Activated T-cell treated with anti-CD3 and anti-CD28 coated beads for 4 hours (primary cell): ENCODE measurements at places on chromosomes 6 and 20.

DNA sequence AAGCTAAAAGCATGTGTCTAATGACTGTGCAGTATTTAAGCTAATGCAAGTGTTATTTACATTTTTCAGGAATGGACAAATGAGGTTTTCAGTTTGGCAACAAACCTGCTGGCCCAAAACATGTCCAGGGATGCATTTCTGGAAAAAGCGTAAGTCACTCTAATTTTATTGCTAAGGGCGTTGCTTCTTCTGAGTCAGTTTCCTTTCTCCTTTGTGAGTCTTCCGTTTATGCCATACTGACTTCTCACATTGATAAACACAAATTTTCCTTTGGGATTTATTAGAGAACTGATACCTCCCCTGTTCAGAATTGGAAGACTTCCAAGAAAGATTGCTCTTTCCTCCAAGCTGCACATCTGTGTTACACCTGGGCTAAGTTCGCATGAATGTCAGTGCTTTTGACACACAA is 422.9 kb upstream of the PLCB4 start:
- DNase-seq, result no peak

DNA sequence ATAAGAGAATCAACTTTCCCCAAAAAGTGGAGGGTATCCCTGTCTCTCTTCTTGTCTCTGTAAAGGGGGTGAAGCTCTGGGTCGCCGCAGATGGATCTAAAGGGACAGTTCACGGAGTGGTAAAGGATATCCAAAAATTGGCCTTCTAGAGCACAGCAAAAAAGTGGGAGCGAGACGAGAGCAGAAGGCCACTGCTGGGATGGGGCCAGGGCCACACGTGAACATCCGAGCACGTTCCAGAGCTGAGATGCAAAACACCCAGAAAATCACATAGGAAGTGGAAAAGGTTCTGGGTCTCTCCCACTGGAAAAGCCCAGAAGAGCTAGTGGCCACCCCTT is 837 bp downstream of the TRAM2 start:
- DNase-seq, result no peak

DNA sequence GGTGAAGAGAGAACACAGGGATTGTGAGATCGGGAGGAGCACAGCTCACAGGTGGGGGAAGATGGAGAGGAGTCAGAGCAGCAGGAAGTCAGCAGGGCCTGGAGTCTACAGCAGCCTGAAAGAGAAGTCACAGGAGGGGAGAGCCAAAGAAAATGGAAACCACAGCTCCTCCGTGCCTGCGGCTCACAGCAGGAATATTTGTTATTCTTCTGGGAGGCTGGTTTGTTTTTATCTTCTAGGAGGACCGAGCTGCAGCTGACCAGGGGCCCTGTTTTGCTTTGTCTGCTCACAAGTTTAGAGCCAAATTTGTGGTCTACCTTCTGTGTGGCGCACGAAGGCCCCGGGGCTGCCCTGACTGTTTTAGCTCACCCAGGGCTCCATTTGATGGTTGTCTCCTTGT is 81.8 kb downstream of the CLIC5 start:
- DNase-seq, result no peak

GRCh38 chr20:20396794-20397193 is 28.9 kb downstream of the INSM1 start:
- no peak for DNase-seq

DNA sequence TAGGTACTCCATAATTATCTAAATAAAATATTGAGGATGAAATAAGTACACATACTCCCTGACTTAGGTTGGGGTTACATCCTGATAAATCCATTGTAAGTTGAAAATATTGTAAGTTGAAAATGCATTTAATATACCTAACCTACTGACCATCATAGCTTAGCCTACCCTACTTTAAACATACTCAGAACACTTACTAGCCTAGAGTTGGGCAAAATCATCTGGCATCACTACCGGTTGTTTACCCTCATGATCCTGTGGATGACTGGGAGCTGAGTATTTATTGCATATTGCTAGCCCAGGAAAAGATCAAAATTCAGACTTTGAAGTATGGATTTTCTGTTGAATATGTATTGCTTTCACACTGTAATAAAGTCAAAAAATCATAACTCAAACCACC is 467.3 kb downstream of the C6orf118 start:
- DNase-seq, result no peak

DNA sequence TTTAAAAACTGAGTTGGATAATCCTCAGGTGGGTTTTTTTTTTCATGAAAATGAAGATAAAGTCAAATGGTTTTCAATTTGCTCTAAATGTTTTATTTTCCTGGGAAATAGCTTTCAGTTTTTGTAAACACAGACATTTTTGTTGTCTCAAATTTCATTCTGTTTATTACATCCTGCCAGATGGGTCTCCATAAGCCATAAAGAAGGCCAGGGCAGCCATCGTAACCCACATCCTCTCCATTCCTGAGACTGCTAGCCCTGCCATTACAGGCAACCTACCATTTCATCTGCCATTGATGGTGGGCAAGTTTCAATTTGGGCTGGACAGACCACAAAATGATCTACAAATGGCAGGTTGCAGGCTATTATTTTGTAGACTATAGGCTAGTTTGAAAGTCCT is 60.8 kb downstream of the BTBD3 start:
- DNase-seq, result no peak

- DNase-seq, result no peak
Observed at GRCh38 chr6:127967708-127968107, 66.8 kb upstream of the THEMIS start.
